Activated CD4-positive, alpha-beta T cell treated with anti-CD3 and anti-CD28 coated beads, Interleukin-10, Interleukin-2, amounts not matched to agents 100 ng/mL and 50 ng/mL, durations not matched to agents 16 hours and 8 hours (primary cell): ENCODE measurements at places on chromosomes 7 and 10.

GRCh38 chr10:117184296-117184695 is 13.0 kb upstream of the KCNK18 start:
- DNase-seq = no peak

GRCh38 chr7:29806208-29806994 is at the start of gene WIPF3:
WIPF3 (plus strand) TSS chr7:29806508; CDS start chr7:29834725, 28,217 bp downstream.
- no peak for DNase-seq

DNA sequence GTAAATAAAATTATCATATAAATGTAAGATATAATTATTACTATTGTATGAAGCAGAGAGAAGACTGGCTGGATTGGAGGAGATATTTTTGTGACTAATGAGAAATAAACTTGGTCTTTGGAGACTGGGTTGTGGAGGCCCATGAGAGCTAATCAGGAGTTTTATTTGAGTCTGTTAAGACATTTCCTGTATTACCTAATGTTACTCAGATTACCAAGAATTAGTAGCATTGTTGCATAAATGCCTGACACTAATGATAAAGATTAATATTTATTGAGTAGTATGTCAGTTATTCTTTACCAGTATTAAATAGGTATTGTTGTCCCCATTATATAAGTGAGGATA is 7.1 kb downstream of the CCDC126 start:
- DNase-seq = no peak

GRCh38 chr7:127769696-127770400 is 117.9 kb downstream of the SND1 start:
- DNase-seq = no peak

GRCh38 chr7:7294911-7295310 is 112.6 kb downstream of the C1GALT1 start:
- no peak for DNase-seq

DNA sequence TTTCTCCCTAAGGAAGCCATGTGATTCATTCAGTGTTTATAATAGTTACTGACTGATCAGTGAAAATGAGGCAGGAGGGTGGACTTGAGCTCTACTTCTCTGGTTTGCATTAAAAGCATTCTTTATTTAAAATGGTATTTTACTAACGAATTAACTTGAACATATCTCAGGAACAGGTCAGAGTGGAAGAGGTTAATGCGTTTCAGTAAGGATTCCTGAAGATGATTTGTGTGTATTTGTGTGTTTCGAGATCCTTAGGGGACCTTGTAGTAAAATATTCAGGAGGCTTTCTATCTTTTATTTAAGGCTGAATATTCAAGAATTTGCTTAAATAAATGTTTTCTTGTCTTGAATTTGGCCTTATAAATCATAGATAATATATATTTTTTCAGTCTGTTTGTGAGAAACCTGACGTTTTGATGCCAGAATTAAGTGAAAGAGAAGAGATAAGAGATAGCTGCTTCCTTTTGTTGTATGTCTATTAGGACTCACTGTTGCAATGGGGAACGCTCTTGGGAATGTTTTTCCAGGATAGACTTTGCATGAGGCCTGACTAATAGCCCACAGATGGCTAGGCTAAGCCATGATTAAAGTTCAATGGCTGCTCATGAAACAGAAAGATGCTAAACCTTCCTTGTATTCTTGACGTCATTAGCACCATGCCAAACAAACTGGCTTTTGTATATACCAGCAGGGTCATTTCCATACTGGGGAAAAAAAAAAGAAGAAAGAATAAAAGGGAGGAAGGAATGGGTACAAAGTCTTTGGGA is 93.8 kb upstream of the MTPN start:
- no peak for DNase-seq

GRCh38 chr10:76052682-76053503 is 621.5 kb downstream of the LRMDA start:
- no peak for DNase-seq

- DNase-seq = no peak
These were observed 555.7 kb downstream of the AUTS2 start for GRCh38 chr7:70153933-70154332.

DNA sequence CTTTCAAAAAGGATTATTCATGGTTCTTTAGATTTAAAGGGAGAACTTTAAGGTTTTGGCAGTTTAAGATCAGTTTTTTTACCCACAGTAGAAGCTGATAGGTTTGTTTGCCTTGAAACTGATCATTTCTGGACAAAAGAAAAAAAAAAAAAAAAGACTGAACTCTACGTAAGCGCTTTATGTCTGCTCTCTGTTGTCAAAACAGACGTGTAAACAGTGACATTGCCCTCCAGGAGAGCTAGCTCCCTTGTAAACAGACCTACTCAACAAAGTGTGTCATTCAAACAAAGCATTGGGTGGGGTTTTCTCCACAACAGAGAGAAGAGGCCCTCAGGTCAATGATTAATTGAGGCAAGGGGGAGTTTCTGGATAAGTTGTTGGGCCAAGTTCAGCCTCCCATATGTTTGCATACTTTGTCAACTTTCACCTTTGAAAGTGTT is 568.1 kb upstream of the LRRN3 start:
- DNase-seq = no peak

- no peak for DNase-seq
These were observed 113.4 kb downstream of the VPS41 start for GRCh38 chr7:38795593-38795992.

DNA sequence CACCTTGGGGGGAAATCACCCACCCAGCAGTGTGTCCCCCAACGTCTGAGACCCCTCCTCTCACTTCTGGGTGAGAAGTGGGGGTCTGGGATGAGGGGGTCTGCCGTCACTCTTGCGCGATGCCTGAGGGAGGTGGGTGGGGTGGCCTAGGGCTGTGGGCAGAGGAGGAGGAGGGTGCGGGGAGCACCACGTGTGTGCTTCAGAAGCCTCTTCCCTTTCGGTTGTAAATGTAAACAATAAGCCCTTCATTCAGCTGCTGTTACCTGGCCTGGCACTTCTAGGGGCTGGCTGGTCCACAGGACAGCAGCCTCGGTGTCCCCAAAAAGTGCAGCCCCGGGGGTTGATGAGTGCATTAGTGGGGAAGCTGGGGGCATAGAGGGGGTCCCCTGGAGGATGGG is 1.3 kb downstream of the CLIP2 start:
- DNase-seq = no peak

DNA sequence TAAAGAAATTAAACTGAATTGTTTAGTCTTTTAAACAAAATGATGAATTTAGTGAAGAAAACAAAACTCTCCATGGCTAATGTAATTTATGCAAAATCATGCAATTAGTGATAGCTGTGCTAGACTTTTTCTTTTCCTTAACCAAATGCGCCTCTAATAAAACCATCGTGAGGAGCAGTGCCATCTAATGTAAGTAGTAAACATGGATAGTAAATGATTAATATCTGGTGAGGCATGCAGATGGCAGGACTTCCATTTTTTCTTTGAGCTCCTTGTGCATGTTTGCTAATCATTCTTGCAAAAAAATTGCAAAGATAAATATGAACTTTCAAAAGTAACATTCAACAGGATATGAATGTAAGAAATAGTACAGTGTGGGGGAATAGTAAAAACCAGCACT is 2.3 kb downstream of the INSYN2A start:
- DNase-seq = no peak

- no peak for DNase-seq
These were observed 32.7 kb downstream of the VWA2 start for GRCh38 chr10:114271779-114272167.

- no peak for DNase-seq
These were observed 84.2 kb downstream of the GLCCI1 start for GRCh38 chr7:8052824-8053223.

- DNase-seq = peak; percentile 96
These were observed 7.5 kb upstream of the LRRN3 start for GRCh38 chr7:111083413-111083812.

DNA sequence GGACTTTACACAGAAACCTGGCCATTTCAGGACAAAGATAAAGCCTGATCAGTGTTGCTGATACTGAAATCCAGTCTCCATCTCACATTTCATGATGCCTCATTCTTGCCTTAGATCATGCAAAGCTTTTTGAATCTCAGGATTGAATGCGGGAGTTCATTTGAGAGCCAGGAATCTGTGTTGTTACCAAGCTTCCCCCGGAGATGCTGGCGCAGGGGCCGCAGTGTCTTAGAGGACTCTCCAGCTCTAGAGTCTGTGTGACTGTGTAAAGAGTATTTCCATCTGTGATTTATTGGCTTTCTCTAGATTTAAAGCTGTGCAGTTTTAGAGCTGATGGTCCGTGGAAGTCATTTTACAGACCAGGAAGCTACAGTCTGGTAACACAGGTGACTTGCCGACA is 32.0 kb downstream of the LMTK2 start:
- DNase-seq = no peak

DNA sequence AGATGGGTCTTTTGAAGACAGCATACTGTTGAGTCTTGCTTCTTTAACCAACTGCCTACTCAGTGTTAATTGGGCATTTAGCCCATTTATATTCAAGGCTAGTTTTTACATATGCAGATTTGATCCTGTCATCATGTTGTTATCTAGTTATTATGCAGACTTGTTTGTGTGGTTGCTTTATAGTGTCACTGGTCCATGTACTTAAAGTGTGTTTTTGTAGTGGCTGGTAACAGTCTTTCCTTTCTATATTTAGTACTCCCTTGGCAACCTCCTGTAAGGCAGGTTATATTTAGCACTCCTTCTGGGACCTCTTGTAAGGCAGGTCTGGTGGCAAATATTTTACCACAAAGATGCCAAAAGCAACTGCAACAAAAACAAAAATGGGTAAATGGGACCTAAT is 66.7 kb downstream of the TES start:
- DNase-seq = no peak

- DNase-seq = no peak
These were observed 43.2 kb upstream of the LRGUK start for GRCh38 chr7:134083766-134084487.

- no peak for DNase-seq
These were observed 54.4 kb upstream of the CCDC6 start for GRCh38 chr10:59960751-59961150.

- no peak for DNase-seq
These were observed 126.0 kb downstream of the AASS start for GRCh38 chr7:122018032-122018431.

DNA sequence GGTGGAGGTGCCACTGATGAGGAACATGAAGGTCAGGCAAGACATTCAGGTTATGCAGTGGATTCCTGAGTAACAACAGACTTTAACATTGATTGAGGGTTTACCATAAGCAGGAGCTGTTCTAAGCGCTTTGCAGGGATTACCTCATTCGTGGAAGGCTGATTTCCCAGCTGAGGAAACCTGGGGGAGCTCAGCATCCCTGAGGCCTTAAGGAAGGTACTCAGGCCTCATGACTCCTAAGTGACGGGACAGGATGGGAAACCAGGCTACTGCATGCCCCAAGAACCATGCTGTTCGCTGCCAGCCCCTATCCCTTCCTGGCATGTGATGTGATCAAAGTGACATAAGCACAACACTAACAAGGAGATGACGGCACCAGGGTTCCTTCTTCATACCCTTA is 143.6 kb upstream of the NFE2L3 start:
- DNase-seq = no peak

- DNase-seq = no peak
These were observed 588 bp downstream of the CYREN start for GRCh38 chr7:135169964-135170273.

GRCh38 chr7:55590517-55591281 is 18.4 kb upstream of the VOPP1 start:
- DNase-seq = no peak

- DNase-seq = peak; percentile 50
These were observed 73.2 kb downstream of the SFMBT2 start for GRCh38 chr10:7337431-7338171.

DNA sequence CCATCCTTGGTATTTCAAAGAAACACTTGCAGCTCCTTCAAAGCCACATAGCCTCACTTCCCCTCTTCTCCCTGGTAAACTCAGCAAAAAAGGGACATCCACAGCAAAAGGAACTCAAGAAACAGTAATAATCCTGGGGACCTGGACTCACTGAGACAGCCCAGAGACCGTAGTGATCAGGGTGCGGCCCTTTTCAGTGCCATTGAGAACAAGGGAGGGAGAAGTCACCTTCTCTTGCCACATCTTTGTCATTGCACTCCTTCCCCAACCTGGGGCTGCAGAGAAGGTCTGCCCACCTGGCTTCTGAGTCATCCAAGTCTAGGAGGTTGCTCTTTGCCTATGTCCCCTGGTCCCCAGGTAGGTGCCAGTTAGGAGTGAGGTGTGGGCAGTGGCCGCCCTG is 93.9 kb upstream of the SH2B2 start:
- DNase-seq = no peak

DNA sequence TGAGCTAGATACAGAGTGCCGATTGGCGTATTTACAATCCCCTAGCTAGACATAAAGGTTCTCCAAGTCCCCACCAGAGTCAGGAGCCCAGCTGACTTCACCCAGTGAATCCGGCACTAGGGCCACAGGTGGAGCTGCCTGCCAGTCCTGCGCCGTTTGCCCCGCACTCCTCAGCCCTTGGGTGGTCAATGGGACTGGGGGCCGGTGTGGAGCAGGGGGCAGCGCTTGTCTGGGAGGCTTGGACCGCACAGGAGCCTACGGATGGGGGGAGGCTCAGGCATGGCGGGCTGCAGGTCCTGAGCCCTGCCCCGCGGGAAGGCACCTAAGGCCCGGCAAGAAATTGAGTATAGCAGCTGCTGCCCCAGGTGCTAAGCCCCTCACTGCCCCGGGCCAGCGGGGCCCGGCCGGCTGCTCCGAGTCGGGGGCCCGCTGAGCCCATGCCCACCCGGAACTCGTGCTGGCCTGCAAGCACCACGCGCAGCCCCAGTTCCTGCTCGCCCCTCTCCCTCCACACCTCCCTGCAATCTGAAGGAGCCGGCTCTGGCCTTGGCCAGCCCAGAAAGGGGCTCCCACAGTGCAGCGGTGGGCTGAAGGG is 1113.8 kb upstream of the LRRTM3 start:
- no peak for DNase-seq

- DNase-seq = no peak
These were observed 75.9 kb downstream of the PPP1R3C start for GRCh38 chr10:91556691-91557566.

DNA sequence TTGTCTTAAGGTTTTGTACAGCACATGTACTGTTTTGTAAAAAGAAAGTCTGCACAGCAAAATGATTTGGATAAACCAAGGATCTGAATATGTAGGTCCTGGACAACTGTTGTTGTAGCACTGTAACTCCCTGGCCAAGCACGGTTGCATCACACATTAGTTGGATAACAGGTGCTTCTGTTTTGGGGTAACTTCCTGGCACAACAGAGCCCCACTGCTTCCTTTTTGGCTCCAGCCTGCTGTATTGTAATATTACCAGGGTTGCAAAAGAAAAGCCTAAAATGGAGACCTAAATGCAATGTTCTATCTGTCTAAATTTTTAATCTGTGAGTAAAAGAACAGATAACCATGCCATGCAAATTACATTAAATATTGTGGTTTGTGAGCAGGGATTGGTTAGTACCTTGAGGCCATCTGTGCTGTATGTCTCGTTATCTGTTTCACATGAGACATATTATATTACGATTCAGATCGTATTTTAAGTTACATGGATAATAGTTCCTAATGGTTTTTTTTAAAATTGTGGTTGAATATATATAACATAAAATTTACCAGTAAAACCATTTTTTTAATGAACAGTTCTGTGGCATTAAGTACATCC is 27.5 kb upstream of the WAC start:
- no peak for DNase-seq

- peak; percentile 74 for DNase-seq
These were observed 208.3 kb downstream of the PPP1R3A start for GRCh38 chr7:113710310-113711096.

- DNase-seq = no peak
These were observed 866.4 kb downstream of the LRMDA start for GRCh38 chr10:76297780-76298281.

- no peak for DNase-seq
These were observed 53.6 kb upstream of the ELN start for GRCh38 chr7:73974101-73974947.

GRCh38 chr7:92245487-92246359 is at the start of the genes ANKIB1 and KRIT1:
ANKIB1 (plus strand) TSS chr7:92245974; CDS start chr7:92294979, 49,005 bp downstream.
KRIT1 (minus strand) TSS chr7:92245914; CDS start chr7:92242135, 3,779 bp downstream.
- DNase-seq = peak; percentile 91

- DNase-seq = no peak
These were observed 245.6 kb upstream of the ETV1 start for GRCh38 chr7:14235056-14235455.
